ENCODE measurements at places on chromosomes 1 and 21.

- DNase-seq: no peak
Observed at GRCh38 chr21:25487046-25487594, 120.2 kb downstream of the MRPL39 start.

DNA sequence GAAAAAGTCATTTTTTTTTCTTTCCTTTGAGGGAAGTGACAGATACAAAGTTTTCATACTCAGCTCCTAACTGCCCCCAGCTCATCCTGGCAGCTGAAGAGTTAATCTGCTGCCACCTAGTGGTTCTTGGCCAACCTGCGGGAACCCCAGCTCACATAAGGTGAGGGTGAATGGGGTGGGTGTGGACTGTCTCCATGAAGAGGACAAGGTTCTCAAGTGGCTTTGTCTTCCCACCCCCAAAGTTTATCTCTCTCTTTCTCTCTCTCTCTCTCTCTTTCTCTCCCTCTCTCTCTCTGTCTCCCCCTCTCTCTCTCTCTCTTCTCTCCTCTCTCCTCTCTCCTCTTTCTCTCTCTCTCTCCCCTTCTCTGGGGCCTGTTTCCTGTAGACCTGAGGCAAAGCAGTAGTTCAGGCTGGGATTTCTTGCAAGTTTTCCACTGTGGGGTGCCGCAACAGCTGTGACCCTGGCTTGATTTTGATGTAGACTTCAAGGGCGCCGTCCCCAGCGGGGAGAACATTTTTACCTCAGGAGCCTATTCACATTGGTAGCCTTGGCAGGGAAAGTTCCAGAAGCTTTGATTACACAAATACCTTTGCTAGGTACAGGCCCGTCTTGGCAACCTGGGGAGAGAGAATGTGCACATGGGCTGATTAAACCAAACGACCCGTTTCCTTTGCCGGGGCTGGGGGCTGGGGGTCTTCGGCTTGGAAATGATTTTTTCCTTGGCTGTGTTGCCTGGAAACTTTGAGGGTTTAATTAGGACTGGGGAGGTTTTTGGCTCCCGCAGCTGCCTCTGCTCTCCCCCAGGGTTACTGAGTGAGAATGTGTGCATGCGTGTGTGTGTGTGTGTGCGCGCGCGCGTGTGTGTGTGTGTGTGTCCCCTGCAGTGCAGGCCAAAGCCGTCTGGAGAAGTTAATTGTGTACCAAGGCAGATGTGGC lies 135.9 kb downstream of the TM2D1 start:
- peak; percentile 81 for DNase-seq

- DNase-seq: no peak
Observed at GRCh38 chr1:97145321-97145956, 423.9 kb downstream of the PTBP2 start.

GRCh38 chr1:241356187-241356518 lies 852 bp downstream of the RGS7 start:
- DNase-seq: no peak

DNA sequence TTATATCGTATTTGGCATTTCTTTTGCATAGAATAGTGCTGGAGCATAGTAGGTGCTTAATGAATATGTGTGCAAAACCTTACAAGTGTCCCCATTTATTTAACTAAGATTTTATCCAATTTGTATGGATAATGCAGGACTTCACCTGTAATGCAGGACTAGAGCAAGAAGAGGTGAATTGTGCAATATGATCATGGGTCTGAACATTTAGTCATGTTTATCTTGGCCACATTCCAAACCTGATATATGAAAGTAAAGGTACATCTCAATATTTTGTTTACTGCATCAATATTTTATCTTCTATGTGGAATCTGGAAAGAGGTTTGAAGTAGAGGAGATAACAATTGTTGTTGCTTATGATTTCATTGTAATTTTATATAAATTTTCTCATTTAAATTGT lies 1626.7 kb upstream of the B3GALT2 start:
- DNase-seq: no peak

DNA sequence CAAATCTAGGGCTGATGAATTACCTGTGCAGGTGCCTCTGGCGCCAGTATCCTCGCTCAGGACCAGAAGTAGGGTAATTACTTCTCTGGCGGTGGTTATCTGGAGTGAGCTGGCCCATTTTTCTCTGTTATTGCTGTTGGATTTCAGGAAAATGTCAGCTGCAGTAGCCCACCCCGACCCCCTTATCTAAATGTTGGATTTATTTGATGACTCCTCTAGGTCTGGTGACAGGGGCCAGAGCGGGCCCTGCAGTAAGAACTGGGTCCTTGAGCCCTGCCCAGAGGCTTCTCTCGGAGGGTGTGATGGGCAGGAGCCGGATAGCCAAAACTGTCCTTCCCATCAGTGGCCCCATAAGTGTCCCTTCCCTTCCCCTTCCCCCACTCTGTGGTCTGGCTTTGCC lies 384.3 kb downstream of the PTPRU start:
- DNase-seq: no peak

- DNase-seq: no peak
Observed at GRCh38 chr1:63350320-63350719, 17.1 kb upstream of the ALG6 start.

GRCh38 chr1:176876966-176877515 lies 287.5 kb downstream of the ASTN1 start:
- DNase-seq: no peak

GRCh38 chr21:35981514-35982070 lies 78.7 kb downstream of the SETD4 start:
- DNase-seq: no peak

DNA sequence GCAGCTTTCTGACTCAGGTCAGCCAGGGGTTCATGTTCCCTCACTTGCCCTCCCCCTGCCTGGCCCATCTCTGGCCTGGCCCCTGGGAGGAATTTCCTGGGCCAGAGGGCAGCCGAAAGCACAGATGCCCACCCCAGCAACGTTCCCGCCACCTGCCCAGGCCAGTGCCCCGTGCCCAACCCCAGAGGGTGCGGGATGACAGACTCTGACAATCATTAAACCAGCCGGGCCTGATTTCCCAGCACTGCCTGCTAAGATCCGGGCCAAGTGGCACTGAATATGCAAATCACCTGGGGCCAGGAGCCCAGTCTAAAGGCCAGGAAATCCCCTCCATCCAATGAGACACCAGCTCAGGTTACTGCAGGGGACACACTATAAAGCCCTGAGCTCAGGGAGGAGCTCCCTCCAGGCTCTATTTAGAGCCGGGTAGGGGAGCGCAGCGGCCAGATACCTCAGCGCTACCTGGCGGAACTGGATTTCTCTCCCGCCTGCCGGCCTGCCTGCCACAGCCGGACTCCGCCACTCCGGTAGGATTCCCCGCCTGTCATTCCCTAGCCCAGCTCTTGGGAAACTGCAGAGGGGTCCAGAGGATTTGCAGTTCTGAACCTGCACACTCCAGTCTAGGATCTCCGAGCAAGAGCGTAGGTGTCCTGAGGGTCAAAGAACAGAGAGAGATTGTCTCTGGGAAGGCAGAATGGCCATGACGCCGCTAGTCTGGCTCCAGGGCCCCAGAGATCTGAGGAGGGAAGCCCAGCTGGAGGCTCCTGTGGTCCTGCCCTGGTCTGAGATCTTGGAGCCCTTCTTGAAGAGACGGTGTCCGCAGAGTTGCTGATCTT lies at the start of gene ELF3:
TSS of gene ELF3 (plus strand) at position 408 of the 836 bp plus-strand sequence. CDS start 550 bp downstream, outside the sequence.
- DNase-seq: no peak

DNA sequence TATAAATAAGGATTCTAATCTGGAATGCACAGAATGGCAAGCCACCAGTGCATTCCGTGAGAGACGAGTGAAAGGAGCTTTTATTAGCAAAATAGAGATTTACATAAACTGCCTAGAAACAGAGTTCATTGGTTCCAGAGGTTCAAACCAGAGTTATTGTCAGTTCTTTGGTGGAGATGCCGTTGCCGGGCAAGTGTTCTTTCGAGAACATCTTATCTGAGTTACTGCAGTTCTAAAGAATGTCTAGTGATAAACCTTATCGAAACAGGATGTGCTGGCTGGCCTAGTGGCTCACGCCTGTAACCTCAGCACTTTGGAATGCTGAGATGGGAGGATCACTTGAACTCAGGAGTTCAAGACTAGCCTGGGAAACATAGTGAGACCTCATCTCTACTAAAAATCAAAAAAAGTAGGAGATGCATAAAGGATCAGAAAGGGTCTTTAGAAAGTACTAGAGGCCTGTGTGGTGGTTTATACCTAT lies 19.9 kb upstream of the EVI5 start:
- DNase-seq: no peak

DNA sequence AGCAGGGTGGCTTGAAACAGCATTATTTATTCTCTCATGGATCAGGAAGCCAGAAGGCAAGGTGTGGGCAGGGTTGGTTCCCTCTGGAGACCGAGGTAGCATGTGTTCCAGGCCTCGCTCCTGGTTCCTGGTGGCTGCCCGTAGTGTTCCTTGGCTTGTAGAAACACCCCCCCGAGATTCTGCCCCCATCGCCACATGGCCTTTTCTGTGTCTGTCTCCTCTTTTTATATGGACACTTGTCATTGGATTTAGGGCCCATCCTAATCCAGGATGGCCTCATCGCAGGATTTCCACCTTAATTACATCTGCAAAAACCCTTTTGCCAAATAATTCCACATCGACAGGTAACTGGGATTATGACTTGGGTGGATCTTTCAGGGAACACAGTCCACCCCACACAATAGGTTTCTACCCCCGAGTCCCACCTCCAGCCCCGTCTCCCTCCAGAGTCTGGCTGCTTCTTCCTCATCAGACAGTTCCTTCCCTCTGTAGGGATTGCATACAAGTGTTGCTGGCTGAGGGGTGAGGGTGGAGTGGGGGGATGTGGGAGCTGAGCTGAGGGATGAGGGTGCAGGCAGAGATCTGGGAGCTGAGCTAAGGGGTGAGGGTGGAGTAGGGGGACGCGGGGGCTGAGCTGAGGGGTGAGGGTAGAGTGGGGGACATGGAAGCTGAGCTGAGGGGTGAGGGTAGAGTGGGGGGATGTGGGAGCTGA lies 12.3 kb upstream of the NPHP4 start:
- no peak for DNase-seq

- no peak for DNase-seq
Observed at GRCh38 chr1:201597551-201598230, 58.8 kb downstream of the NAV1 start.

- no peak for DNase-seq
Observed at GRCh38 chr1:232508130-232508701, 121.7 kb downstream of the SIPA1L2 start.

GRCh38 chr1:38685388-38685787 lies 174.2 kb downstream of the RRAGC start:
- no peak for DNase-seq

DNA sequence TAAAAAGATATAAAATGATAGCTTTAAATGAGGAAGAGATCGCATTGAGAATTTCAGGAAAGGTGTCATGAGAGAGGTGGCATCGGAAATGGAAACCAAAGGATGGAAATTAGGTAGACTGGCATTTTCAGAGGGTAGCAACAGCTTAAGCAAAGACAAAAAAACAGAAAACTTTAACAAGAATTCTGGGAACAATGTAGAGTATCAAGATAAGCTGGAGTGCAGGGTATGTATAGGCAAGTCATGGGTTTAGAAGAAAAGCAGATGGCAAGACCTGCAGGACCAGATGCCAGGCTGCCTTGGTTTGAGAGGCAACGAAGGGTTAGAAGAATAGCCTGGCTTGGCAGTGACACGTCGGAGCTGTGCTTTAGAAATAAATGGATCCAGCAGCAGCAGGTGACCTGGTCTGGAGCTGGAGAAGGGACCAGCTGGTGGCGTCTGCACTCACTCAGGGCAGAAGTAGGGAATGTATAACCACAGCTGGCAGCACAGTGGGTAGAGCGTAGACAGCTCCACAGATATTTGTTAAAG lies 149.4 kb upstream of the TIAM1 start:
- no peak for DNase-seq

- DNase-seq: peak; percentile 80
Observed at GRCh38 chr1:26373281-26373680, 731 bp upstream of the ZNF683 start.

DNA sequence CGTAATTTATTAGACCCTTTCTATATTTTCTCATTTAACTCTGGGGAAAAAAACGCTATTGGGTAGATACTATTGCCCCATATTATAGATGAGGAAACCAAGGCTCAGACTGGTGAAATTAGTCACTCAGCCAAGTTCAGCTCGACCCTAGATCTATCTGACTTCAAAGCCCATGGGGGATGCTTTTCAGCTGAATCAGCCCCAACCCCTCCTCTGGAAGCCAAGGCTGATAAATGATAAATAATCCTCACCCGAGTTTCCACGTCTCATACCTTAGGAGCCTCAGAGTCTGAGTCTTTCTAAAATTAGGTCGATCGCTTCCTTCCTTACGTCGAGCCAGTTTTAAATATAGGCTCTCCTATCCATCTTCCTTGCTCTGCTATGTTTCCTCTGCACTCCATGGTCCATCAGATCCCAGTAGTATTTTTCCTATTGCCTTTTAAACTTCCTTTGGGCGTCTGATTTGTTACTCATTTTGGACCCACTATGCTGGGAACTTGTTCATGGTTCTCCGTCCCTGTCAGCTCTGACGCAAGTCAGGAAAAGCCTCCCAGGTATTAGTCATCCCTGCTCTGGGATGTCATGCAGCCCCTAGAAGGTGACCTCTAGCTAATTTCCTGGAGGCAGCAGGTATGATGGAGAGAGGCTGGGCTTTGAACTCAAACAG lies 122.8 kb downstream of the PLPP3 start:
- DNase-seq: no peak

- DNase-seq: no peak
Observed at GRCh38 chr1:222785529-222785928, 29.3 kb upstream of the DISP1 start.

- DNase-seq: no peak
Observed at GRCh38 chr1:32538887-32539583, at the start of gene ZBTB8A. Gene ZBTB8A, plus strand, starts transcription at chr1:32539427. Its CDS starts 53,505 bp downstream, at chr1:32592932.

GRCh38 chr1:45892068-45892785 lies 88.8 kb downstream of the MAST2 start:
- DNase-seq: no peak

DNA sequence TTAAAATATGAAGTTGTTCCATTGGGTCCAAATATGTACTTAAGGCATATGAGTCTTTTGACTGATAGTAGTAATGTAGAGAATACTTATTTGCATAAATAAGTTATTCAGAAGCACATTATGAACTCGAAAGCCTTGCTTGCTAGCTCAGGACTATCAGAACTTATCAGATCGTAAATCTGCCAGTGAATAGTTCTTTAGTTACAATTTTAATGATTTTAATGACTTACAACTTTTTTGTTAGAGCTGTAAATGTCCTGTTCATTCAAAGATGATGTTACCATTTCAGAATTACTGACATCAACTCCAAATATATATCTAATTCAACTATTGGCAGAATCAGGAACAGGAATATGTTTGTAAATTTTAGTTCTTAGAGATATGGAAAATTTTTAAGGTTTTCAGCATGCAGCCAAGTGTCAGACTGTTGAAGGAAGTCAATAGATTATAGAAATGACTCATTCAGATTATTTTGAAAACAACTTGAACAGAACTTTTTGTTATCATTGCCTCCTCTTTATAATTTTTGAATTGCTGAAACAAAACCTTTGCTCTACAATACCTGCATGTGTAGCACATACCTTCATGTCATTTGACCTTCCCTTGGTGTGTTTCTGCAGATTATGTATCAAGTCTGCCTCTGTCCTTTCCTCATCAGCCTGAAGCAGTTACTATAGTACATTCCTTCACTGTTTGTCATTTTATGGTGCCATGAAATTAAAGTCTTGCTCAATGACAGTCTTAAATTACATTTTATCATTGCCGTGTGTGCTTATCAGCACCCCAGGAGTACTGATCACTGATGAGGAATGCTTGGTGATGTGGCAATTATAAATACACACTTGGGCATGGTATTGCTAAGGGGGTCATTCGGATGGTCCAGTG lies 44.9 kb downstream of the LRRC8D start:
- DNase-seq: no peak

- DNase-seq: peak; percentile 49
Observed at GRCh38 chr21:29078869-29079767, 5.7 kb upstream of the CCT8 start.

GRCh38 chr1:164723296-164723798 lies 164.4 kb downstream of the PBX1 start:
- no peak for DNase-seq

GRCh38 chr1:237041795-237042525 lies at the start of gene RYR2:
Gene RYR2, plus strand, starts transcription at chr1:237042184. Its CDS starts 338 bp downstream, at chr1:237042522.
- no peak for DNase-seq

Data from activated CD8-positive, alpha-beta T cell treated with anti-CD3 and anti-CD28 coated beads, Interleukin-2, amount 10 ng/mL, durations not matched to agents 7 days and 5 days (primary cell).